Activated CD4-positive, CD25-positive, alpha-beta regulatory T cell (primary cell): ENCODE measurements at places on chromosomes 16 and 17.

- DNase-seq = no peak
These were observed 317.8 kb downstream of the GRIN2A start for GRCh38 chr16:9864461-9864860.

DNA sequence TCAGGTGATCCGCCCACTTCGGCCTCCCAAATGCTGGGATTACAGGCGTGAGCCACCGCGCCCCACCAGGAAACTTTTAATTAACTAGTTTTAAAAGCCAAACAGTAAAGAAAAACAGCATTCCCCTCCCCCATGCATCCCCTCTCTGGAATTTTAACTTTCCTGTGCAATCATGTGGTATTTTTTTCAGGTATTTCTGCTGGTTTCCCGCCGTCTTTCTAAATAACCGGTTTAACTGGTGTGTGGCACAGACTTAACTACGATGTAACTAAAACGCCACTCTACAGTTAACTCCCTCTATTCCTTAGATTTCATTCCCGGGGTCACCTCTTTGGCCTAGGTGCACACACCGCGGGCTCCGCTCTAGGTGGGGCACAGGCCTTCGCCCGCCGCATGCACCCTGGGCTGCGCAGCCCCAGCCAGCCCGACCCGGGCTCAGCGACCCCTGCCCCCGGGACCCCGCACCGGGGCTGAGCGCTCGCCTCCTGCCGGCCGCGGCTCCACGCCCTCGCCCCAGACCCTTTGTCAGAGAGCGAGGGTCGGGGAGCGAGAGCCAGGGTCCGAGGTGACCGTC lies 15.1 kb upstream of the UTP6 start:
- no peak for DNase-seq

- no peak for DNase-seq
These were observed 27.1 kb upstream of the LASP1NB start for GRCh38 chr17:38898291-38898679.

DNA sequence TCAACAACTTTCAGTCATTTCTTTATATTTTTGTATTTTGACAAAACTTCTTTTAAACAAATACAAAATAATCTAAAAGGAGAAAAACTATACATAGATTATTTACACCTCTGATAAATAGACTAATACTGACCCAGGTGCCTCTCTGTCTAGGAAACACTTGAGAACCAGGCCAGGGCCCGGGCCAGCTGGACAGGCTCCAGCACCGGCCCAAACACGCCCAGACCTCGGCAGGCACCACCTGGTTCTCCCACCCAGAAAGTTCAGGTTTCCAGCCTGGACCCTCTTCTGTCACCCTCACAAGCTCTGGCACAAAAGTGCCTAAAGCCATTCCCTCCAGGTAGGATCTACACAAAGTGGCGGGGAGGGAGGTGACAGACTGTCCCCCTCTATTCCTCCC lies 97.0 kb upstream of the DNAH17 start:
- no peak for DNase-seq

DNA sequence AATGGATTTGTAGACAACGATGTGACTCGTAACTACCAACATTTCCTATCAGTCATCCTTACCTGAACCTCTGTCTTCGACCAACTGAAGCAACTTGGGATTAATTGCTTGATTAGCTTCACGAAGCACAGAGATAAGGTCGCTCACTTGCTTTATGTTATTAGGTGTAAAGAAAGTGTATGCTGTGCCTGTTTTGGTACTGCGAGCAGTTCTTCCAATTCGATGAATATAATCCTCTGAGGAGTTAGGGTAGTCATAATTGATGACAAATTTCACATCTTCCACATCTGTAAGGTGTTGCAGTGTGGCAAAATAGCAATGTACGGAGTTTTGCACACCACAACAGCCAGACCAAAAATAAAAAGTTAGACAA lies 3.6 kb upstream of the POLG2 start:
- no peak for DNase-seq

DNA sequence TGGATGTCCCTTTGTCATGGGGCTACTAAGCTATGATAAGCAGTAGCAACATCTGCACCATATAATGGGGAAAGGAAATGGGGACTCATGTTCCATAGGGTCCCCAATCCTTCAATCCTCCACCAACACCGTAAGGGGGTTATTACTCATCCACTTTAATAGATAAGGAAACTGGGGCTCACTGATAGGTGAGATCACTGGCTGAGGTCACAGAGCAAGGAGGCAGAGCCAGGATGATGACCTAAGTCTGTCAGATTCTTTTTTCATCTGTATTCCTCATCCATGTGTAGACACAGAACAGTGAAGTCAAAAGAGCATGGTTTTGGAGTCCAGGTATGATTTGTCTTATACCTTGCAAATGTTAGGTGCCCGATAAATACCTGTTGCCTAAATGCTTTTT lies 10.5 kb upstream of the ADAMTS18 start:
- DNase-seq = no peak

DNA sequence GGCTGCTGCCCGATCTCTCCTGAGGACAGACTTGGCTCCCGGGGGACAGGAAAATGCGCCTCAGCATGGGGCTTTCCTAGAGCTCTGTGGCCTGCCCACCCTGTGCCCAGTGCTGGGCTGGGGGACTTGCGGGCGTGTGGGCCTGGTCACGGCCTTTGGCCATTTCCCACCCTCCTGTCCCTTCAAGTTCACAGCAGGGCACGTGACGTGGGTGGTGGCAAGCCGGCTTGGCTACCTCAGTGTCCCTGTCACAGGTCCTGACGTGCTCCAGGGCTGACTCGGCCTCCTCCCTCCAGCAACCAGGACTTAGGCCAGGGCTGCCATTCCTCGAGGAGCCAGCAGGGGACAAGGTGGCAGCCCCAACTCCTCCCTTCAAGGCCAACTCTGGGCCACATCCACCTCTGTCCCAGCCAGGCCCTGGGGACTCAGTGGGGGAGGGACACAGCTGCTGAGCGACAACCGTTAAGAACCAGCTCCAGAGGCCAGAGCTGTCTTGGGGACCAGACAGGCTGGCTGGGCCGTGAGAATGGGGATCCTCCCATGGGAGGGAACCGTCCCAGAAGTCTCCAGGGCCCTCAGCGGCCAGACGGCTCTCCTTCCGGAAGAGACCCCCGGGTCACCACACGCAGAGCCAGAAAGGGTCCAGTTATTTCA lies 981 bp upstream of the UNC13D start:
- DNase-seq = peak; percentile 44

DNA sequence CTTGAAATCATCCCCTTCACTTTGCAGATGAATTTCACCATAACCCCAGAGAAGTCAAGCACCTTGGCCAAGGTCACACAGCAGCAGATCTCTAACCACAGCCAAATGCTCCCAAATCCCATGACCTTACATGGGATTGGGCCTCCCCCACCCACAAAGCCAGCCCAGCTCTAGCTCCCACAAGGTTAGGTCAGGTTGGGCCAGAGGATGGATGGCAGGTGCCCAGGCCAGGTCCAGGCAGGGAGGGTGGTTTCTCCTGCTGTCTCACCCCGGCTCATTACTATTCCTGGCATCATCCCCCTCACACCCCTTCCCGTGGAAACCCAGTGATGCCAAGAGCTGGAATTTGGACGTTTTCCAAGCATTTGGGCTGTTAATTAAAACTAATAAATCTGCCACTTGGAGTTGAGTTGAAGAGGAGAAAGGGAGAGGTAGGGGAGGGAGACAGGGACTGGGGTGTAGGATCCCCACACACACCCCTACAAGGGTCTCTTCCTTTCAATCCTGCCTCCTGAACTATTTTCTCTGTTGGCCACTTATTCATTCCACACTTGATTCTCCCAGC lies 181.6 kb downstream of the TMEM132E start:
- no peak for DNase-seq

DNA sequence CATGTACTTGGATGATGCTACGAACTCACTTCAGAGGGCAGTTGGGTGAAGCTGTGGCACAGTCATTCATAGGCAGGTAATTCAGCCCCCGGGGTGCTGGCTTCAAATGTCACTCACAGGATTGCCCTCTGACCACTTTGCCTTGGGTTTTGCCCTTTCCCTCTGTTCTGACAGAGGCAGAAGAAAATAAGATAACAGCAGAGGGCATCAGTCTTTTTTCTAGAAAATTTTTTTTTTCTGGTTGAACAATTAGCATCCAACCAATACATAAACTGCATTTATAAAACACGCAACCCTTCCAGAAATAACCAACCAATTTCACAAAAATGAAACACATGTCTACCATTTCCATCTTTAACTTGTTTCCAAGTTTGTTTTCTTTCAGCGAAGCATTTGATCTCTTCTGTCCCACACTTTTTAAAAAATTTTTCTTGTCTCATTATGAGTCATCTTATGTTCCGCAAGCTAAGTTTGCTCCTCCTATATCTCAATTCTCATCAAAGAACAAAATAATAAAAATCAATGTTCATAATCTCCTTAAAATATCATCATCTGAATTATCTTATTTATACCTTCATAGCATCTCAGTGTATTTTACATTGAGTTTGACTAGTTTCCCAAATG lies 15.6 kb downstream of the NACA2 start:
- no peak for DNase-seq

- no peak for DNase-seq
These were observed 94.5 kb downstream of the MARF1 start for GRCh38 chr16:15548482-15548891.

GRCh38 chr16:52492789-52493357 lies 54.1 kb downstream of the TOX3 start:
- DNase-seq = no peak

DNA sequence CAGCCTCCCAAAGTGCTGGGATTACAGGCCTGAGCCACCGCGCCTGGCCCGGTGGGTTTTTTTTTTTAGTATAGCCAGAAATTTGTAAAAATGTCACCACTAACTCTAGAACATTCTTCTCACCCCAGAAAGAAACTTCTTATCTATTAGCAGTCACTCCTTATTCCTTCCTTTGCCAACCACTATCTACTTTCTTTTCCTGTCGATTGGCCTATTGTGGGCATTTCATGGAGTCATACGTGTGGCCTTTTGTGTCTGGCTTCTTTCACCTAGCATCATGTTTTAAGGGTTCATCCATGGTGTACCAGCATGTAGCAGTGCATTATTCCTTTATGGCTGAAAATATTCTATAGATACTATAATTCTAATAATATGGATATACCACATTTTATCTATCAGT lies 3.6 kb downstream of the CYB5D2 start:
- no peak for DNase-seq

DNA sequence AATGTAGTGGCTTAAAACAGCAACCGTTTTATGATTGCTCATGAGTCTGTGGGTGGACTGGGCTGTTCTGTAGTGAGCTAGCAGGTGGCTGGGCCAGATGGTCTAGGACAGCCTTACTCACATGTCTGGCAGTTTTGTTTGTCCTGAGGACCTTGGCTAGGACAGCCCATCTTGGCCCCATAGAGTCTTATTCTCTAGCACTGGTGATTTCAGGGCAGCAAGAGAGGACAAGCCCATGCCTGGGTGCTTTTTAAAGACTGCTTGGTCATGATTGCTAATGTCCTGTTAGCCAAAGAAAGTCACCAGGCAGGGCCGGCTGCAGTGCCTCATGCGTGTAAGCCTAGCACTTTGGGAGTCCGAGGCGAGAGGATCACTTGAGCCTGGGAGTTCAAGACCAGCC lies 139.8 kb downstream of the KATNIP start:
- no peak for DNase-seq

- no peak for DNase-seq
These were observed 101.9 kb upstream of the COX10 start for GRCh38 chr17:13967416-13967815.

DNA sequence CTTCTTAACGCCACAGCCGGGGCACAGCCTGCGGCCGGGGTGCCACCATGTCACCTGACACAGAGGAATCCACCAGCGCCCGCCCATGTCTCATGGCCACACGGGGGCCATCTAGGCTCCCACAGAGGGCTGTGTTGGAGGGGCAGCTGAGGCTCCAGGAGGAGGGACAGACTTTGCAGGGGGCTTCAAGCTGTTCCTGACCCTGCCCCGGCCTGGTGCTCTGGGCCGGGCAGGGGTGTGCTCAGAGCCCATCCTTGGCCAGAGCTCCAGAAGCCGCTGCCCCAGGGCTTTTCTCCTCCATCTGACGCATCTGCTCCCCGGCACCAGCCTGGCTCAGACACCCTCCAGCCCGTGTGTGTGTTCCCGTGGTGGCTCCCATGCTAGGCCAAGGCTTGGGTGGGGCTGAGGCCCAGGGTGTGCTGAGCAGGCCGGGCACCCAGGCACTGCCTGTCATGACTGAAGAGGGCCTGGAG lies 7.8 kb upstream of the SLC38A10 start:
- no peak for DNase-seq

- DNase-seq = no peak
These were observed 452.0 kb downstream of the SOX9 start for GRCh38 chr17:72572604-72573491.

DNA sequence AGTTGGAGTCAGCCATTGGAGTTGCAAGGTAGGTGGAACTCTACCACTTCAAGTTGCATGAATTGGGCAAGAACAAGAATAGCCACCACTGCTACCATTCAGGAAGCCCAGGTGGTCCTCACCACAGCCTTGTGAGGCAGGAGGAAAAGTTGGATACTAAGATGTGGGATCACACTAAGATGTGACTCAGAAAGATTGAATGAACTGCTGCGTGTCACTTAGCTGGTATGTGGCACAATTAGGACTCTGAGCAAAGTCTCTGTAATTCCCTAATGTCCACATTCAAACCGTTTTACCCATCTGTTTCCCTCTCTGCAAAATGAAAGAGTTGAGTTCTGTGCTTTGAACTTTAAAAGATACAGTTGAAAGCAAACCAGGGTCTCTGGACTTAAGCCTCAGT lies 44.7 kb upstream of the HS3ST3A1 start:
- DNase-seq = no peak

DNA sequence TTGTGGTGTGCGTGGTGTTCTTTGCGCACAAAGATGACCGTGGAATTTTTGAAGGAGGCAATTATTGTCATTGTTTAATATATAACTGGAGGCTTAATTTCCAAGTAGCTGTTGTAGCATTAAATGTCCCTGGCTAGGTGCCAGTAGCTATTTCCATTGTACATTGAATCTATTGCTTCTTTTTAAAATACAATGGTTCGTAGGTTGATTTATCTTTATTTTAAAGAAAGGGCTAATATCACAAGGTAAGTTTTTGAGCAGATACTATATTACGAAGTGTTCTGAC lies 127.1 kb downstream of the RPTOR start:
- no peak for DNase-seq

DNA sequence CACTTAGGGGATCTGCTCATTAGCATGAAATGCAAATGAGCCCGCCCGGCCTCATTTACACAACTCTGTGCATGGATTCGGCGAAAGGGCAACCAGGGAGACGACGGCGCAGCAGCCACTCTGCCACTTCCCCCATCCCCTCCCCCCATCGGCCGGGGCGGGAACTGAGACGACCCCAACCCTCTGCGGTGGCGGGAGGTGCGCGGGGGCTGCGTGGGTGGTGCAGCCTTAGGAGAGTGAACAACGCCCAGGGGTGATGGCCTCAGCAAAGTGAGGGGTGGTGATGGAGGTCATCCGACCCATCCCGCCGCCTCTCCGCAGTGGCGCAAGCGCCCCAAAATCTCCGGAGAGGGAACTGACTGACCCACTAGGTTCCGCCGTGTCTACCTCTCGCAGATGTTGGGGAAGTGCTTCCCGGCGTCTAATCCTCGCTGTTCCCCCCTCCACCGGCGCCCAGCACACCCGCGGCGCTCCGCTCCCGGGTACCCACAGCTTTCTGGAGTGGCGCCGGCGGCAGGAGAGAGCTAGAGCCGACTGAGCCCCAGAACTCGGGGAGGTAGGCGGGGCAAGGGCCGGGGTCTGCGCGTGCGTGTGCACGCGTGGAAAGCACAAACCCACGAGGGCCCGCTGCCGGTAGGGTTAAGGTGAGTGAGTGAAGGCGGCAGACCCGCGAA lies 1.4 kb upstream of the CACNA1G start:
- no peak for DNase-seq

- DNase-seq = no peak
These were observed 103.8 kb downstream of the CLEC16A start for GRCh38 chr16:11047939-11048800.
